ENCODE measurements at places on chromosomes 13 and 19.

GRCh38 chr13:99320693-99321481, 13.7 kb upstream of the GPR183 start:
- DNase-seq, result no peak

- no peak for DNase-seq
These were observed 2.3 kb downstream of the WDR83 start for GRCh38 chr19:12668932-12669269.

GRCh38 chr13:22040810-22041364, 370.0 kb downstream of the FGF9 start:
- DNase-seq, result no peak

DNA sequence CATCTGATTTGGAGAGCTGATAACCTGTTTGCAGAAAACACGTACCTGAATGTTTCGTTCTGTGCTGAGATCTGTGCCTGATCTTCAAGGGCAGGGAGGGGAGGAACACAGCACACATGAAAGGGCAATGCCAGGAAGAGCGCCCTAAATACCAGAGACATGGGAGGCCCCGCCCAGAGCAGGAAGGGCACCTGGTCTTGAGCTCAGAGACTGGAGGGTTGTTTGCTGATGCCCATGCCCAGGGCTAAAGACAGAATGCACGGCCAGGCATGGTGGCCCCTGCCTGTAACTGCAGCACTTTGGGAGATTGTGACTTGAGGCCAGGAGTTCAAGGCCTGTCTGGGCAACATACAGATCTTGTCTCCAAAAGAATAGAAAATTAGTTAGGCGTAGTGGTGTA, 183.2 kb downstream of the TUBA3C start:
- no peak for DNase-seq

DNA sequence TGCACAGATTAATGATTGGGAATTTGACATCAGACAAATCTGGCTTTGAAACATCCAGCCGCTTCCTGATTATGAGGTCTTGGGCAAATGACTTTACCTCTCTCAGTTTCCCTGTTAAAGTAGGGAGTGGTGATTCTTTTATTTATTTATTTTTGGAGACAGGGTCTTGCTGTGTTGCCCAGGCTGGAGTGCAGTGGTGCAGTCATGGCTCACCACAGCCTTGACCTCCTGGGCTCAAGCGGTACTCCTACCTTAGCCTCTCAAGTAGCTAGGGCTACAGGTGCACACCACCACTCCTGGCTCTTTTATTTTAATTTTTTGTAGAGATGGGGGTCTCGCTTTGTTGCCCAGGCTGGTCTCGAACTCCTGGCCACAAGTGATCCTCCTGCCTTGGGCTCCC, 2.7 kb downstream of the PSMD8 start:
- DNase-seq, result no peak

GRCh38 chr19:49287141-49287770, 37.7 kb downstream of the SLC6A16 start:
- DNase-seq, result no peak

GRCh38 chr13:41590122-41590521, 132.8 kb downstream of the RGCC start:
- DNase-seq, result no peak

- no peak for DNase-seq
These were observed 2.6 kb downstream of the BBC3 start for GRCh38 chr19:47228168-47228936.

DNA sequence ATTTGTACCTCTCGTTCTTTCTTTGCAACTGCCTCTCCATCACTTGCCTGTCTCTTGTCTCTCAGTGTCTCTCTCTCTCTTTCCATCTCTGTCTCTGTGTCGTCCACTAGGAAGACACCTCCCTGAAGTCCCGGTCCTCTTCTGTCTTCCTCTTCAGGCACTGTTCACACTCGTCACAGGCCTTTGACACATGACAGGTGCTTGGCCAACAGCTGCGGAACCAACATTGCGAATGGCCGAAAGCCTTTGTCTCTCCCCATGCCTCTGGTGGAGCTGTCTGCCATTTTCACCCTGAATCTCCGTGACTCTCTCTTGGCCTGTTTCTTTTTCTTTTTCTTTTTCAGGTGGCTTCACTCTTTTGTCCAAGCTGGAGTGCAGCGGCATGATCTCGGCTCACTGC, 2.8 kb downstream of the HIPK4 start:
- no peak for DNase-seq

DNA sequence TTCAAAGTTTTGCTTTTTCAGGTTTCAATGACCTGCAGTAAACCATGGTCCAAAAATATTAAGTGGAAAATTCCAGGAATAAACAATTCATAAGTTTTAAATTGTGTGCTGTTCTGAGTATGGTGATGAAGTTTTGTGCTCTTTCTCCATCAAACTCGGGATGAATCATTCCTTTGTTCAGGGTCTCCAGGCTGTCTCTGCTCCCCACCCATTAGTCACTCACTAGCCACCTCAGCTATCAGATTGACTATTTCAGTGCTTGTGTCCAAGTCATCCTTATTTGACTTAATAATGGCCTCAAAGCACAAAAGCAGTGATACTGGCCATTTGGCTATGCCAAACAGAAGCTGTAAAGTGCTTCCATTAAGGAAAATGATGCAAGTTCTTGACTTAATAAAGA, 1140.4 kb downstream of the EFNB2 start:
- no peak for DNase-seq

DNA sequence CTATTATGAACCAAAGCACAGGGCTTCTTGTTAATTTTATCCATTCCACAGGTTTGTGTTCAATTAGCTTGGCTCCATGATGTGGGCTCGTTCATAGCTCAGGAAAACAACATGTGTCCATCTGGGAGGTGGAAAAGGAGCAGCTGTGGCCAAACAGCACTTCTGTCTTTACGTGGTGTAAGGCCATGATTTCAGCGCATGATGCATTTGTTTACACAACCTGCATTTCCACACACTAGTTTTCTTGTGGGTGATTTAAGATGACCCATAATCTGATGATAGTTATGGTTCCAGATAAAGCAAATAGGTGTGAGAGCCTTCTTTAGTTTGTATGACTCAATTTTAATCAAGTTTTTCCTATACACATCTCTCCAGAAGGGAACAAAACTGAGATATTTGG, 101.7 kb downstream of the TNFRSF19 start:
- no peak for DNase-seq

Measured in Panc1 (cell line).